Stimulated activated CD8-positive, alpha-beta memory T cell treated with anti-CD3 and anti-CD28 coated beads, Interleukin-15, amount 100 ng/mL, for 4 hours (primary cell): ENCODE measurements at places on chromosomes 2 and 18.

DNA sequence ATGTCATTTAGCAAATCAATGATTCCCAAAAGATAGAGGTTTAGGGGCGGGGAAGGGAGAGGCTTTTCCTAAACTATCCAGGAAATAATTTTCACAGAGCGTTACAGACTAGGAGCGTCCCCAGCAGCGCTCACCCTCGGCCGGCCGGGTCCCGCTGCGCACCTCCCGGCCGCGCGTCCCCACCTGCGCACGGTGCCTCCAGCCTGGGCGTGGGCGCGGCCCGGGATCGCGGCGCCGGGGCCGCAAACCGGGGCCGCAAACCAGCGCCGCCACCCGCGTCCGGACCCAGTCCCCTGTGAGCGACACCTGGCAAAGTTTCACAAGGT lies 684 bp upstream of the ZCCHC2 start:
- DNase-seq, result no peak

DNA sequence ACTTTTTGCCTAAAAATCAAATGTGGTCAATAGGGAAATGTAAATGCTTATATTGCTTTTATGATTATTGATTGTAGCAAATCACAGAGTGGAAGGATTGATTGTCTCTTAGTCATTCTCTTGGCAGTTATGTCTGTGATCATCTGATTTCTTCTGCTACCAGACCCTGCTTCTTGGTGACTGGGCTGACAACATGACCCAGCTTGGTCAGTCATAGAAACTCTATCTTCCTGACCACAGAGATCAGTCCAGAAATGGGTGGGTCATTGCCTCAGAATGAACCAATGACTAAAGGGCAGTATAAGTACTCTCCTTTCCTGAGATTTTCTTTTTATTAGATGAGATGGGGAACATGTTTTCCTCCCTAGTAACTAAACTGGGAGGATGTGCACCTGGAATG lies 87.6 kb downstream of the MAIP1 start:
- no peak for DNase-seq

DNA sequence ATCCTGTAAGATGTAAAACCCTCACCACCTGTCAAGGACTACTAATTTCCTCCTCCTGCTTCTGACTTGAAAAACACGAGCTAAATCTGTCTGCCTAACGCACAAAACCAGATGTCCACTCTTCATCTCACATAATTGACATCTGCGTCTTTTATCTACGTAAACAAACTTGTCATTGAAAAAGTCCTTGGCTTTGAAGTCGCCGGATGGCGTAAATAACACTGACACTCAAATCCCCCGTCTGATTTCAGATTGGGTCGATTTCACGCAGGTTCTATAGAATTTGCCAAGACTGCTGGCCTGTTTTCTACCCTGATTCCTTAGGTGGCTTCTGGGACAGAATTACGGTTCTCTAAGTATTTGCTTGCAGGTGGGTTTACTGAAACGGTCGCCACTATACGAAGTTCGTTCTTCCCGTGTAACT lies 539 bp upstream of the MOB4 start:
- no peak for DNase-seq

GRCh38 chr2:135926605-135927004 lies 50.4 kb upstream of the MCM6 start:
- no peak for DNase-seq

- DNase-seq, result peak; percentile 28
These were observed 9.4 kb upstream of the IL1RL1 start for GRCh38 chr2:102301867-102302362.

DNA sequence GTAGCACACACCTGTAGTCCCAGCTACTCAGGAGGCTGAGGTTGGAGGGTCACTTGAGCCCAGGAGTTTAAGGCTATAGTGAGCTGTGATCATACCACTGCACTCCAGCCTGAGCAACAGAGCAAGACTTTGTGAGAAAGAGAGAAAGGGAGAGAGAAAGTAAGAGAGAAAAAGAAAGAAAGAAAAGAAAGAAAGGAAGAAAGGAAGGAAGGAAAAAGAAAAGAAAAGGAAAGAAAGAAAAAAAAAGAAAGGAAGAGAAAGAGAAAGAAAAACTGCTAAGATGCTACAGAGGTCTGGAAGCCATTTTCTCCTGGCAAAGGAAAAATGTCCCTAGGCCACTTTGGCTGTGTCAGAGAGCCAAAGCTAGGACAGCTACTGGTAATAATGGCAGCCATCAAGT lies 30.6 kb downstream of the DRC1 start:
- DNase-seq, result no peak

DNA sequence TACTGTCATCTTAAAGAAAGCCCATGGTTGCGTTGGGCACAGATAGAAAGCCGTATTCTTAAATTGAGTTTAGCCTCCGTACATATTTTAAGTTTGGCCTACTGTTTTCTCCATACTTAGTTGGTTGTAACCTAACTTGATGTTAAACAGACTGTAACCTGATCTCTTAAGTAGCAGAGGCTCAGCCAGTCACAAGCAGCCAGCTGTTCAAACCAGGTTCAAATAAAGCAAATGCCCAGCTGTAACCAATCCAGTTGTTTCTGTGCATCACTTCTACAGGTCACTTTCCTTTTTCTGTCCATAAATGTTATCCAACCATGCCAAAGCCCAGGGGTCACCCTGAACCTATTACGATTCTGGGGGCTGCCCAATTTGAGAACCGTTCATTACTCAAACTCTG lies 10.0 kb upstream of the THADA start:
- no peak for DNase-seq

GRCh38 chr2:136582628-136583205 lies 182.6 kb upstream of the THSD7B start:
- no peak for DNase-seq

- no peak for DNase-seq
These were observed 23.8 kb downstream of the SH3BP4 start for GRCh38 chr2:234975611-234976010.

DNA sequence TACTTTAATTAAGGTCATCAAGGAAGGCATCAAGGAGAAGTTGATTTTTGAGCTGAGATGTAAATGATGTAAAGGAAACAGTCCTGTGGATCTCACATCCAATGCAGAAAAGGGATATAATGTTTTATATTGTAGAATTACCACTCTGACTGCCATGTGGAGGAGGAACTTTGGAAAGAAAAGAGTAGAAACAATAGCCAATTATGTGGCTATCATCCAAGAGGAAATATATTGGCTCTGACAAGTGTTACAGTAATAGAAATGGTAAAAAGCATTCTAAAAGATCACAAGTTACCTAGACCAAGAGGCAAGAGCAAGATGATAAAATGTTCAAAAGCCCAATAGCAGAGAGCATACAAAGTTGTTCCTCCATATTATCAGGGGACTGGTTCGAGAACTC lies 26.8 kb downstream of the BARD1 start:
- DNase-seq, result no peak

GRCh38 chr2:73297586-73297985 lies 4.2 kb upstream of the EGR4 start:
- no peak for DNase-seq

GRCh38 chr2:60213865-60214625 lies 339.4 kb downstream of the BCL11A start:
- no peak for DNase-seq

DNA sequence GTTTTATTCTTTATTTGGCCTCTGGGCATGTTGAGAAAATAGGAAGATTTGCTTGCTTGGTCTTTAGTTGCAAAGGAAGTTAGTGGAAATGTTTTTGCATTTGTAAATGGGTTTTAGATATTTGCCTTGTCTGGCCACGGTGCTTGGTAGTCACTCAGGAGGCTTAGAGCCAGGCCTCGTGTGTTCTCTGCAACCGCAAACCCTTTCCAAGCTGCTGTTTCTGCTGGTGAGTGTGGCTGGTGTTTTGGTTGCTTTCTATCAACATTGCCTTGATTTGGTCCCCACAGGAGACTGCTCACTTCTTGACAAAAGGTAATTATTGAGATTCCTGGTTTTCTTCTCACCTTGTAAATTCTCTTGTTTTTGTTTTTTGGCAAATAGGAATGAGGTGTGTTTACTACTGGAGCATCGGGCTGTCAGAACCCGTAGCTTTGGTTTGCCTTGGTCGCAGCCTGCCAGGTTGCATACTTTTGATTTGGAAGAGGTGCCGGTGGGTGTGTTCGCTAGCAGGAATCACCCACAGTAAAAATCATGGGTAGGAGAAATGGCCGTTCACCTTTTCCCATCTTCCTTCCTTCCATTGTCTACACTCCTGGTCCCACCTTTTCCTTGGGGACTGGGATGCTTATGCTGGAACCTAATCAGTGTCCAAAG lies 15.8 kb downstream of the ASAP2 start:
- DNase-seq, result no peak

DNA sequence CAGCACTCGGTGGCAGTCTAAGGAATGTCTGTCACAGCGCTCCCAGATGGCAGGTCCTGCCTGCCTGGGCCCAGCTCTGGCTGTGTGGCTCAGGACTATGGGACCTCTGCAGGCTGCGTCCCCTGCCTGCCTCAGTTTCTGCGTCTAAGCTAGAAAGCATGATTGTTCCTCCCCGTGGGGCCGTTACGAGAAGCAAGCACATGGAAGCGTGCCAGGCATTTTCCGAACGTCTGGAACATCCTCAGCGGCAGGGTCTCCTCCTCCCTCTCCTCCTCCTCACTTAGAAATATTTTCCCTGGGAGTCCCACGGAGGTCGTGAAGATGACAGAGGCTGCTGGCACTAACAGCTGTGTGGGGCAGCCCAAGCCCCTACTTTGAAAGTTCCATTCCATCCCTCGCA lies 43.3 kb downstream of the LRRFIP1 start:
- no peak for DNase-seq

GRCh38 chr2:210392469-210392881 lies 77.5 kb upstream of the MYL1 start:
- DNase-seq, result no peak

- no peak for DNase-seq
These were observed 49.0 kb upstream of the BCL2L11 start for GRCh38 chr2:111071600-111072171.

DNA sequence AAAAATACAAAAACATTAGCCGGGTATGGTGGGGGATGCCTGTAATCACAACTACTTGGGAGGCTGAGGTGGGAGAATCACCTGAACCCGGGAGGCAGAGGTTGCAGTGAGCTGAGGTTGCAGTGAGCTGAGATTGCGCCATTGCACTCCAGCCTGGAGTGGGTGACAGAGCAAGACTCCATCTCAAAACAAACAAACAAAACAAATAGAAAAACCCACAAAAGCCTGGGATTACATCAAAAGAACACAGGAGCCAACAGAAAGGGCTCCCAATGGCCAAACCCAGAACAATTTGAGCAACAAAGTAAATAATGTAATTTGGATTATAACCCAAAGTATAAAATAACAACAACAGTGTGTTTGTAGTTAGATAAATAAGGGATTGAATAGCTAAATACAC lies 159.8 kb downstream of the UXS1 start:
- DNase-seq, result no peak

- DNase-seq, result no peak
These were observed 102.9 kb downstream of the CLIP4 start for GRCh38 chr2:29218071-29218470.

DNA sequence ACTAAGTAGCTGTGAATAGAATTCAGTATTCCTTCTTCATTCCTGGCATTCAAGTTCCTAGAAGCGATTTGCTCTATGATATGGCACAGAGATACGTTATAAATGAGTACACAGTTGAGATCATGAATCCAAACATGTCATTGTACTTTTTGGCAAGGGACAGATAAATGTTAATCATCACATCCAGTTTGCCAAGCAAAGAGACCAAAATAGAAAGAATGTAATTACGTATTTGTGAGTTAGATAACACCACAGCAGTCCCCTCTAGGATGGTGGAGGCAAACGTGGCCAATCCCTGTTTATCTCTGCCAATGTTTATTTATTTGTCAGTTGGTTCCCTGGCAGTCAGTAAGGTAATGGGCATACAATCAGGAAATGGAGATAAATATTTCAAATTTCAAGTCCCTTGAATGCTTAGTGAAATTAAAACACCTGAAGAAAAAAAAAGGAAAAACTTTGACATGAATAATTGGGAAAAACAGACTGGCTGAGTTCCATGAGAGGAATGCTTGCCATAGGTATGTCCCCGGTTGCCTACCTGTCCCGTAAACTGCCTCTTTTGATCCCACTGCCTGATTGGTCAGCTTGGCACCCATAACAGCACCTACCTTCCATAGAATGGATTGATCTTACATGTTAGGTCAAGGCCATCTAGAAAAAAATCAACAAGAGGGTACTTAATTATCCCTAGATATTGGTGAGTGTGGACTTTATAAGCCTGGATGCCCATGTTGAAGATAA lies 451.1 kb upstream of the NETO1 start:
- no peak for DNase-seq

GRCh38 chr18:62725896-62726295 lies 10.6 kb downstream of the PHLPP1 start:
- DNase-seq, result no peak

GRCh38 chr2:130336877-130337734 lies 5.6 kb upstream of the IMP4 start:
- no peak for DNase-seq
